ENCODE measurements at places on chromosomes 16 and 17.

- peak; percentile 73 for DNase-seq
Observed at GRCh38 chr16:23134274-23134673, 15.0 kb downstream of the USP31 start.

DNA sequence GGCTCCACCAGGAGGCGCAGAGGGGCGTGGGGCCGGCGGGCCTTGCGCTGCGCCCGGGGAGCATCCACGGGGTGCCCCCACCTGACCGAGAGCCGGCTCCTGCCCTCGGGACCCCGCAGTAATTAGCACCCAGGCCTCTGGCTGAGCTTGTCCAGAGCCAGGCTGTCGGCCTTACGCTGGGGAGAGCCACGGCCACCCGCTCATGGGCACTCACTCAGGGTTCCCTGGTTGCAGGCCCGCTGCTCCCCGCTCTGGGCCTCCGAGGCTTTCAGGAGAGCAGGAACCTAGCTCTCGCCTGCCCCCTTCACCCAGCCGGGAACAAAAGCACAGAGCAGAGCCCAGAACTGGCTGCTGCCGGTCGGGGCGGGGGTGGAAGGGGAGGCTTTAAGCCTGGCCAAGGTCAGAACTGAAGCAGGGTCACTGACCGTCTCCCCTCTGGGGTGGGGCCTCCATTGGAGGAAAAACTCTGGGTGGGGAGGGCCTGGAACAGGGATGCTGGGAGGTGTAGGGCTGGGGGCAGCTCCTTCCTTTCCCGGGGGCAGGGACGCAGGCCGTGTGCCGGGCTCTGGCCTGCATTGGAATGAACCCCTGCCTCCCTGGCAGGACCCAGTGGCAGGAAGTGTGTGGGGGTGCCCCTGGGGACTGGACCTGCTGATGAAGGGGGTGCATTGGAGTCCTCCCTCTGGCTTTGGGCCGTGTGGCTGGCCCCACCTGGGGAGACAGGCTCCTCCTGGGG, 12.3 kb downstream of the GLIS2 start:
- peak; percentile 82 for DNase-seq

- no peak for DNase-seq
Observed at GRCh38 chr16:67419931-67420330, 3.7 kb upstream of the ZDHHC1 start.

- no peak for DNase-seq
Observed at GRCh38 chr16:86122681-86123342, 223.8 kb downstream of the IRF8 start.

- no peak for DNase-seq
Observed at GRCh38 chr17:50906443-50906842, 40.3 kb upstream of the TOB1 start.

DNA sequence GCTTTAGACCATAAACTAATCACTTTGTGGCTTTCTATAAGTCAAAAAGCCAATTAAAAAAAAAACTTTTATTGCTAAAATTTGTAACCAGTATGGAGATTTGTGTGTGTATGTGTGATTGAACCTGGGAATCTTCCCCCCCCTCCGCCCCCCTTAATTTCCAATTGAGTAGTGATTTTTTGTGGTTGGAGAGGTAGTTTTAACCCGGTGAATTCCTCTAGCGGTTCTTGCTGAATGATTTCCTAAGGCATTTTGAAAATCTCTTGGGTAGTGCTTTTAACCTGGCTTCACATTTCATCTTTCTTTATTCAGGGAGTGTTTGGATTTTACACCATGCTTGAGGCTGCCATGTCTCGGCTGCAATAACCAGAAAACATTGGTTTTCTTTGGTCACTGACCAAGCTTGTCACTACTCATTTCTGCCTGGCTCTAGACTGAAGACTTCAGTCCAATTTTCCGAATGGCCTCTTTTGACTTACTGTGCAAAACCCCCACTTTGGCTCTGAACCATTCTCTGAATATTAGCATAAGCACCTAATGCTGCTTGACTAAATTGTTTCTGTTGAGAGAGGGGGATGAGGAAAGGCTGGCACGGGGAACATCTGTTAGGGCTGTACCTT, 35.6 kb downstream of the PRKCA start:
- DNase-seq, result no peak

- peak; percentile 56 for DNase-seq
Observed at GRCh38 chr17:10702574-10702973, 5.2 kb downstream of the ADPRM start.

DNA sequence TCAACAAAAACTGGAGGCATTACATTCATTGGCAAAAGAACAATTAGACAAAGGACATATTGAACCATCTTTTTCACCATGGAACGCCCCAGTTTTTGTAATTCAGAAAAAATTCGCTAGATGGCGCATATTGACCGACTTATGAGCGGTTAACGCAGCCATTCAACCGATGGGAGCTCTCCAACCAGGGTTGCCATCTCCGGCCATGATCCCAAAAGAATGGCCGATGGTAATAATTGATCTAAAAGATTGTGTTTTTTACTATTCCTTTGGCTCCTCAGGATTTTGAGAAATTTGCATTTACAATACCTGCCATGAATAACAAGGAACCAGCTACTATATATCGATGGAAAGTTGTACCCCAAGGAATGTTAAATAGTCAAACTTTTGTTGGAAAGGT, 21.4 kb downstream of the ALOX15B start:
- peak; percentile 81 for DNase-seq

DNA sequence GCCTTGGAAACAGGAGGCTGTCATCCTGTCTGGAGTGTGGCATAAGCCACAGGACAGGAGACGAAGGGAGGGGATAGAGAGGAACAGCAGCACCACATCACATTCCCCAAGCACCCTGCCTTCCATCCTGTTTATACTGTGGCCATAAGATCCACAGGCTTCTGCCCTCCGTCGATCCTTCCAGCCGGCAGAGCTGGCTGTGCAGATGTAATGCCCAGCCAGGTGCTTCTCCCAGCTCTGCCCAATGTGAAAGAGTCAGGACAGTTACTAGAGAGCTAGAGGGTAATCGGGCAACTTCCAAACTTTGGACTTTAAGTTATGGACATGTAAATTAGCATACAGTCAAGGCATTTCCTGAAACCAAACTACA, 368.4 kb downstream of the SOX9 start:
- no peak for DNase-seq

- DNase-seq, result peak; percentile 100
Observed at GRCh38 chr17:59155439-59156177, at the start of gene PRR11. Gene PRR11, plus strand, starts transcription at chr17:59155746. Its CDS starts 14,007 bp downstream, at chr17:59169753.

DNA sequence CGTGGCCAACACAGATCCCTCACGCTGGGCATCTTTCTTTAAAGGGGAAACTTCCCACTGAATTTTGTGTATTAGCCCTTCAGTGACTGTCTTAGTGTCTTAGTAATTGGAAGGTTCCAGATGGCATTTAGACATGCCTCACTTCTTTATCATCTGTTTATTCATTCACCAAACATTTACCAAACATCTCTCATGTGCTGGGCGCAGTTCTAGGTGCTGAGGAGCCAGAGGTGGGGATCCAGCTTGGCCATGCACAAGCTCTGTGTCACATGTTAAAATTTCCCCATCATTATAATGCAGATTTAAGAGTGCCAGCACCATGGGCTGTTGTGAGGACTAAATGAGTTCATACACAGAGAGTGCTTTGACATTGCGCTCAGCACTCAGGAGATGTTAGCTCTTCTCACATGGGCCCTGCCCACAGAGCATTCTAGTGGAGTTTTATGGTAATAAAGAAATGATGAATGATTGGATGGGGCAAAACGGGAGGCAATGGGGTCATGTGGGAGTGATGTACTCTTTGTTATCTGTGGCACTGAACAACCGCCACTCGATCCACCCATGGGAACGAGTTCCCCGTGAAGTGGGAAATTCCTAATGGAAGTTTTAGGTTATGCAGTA, 119.7 kb downstream of the SNX29 start:
- no peak for DNase-seq

- no peak for DNase-seq
Observed at GRCh38 chr16:86200722-86201121, 301.8 kb downstream of the IRF8 start.

GRCh38 chr16:66787427-66787826, 14.0 kb downstream of the TERB1 start:
- DNase-seq, result no peak

- DNase-seq, result no peak
Observed at GRCh38 chr16:85616607-85617321, 3.6 kb downstream of the GSE1 start.

GRCh38 chr17:17499402-17500145, 3.4 kb upstream of the RASD1 start:
- no peak for DNase-seq

GRCh38 chr17:62597920-62598319, 29.6 kb upstream of the MRC2 start:
- peak; percentile 53 for DNase-seq

DNA sequence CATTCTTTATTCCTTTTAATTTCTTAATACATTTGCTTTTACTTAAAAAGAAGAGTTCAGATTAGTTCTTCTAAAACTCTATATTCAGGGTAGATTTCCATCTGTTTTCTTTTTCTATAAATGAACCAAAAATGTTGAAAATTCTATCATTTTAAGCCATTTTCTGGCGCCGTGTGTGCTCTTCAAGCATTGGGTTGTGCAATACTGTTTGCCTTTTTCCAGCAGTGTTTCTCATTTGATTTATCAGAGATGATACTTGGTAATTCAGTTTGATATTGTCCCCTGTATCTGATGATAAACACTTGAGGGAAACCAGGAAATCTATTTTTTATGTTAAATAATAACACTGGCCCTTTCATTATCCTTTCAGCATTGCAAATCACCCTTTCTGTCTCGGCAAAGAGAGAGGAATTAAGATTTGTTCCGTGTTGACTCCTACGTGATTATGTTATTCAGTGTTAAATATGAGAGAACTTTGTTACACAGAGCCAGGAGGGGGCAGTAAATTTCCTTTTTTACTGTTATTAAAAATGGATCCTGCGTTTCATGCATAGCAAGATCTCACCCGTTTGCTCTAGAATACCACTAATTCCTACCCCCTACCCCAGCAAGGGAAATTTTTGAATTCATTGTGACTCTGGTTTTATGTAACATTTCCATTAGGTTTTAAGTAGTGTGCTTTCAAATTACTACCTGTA, 606.9 kb upstream of the RBFOX1 start:
- DNase-seq, result no peak

DNA sequence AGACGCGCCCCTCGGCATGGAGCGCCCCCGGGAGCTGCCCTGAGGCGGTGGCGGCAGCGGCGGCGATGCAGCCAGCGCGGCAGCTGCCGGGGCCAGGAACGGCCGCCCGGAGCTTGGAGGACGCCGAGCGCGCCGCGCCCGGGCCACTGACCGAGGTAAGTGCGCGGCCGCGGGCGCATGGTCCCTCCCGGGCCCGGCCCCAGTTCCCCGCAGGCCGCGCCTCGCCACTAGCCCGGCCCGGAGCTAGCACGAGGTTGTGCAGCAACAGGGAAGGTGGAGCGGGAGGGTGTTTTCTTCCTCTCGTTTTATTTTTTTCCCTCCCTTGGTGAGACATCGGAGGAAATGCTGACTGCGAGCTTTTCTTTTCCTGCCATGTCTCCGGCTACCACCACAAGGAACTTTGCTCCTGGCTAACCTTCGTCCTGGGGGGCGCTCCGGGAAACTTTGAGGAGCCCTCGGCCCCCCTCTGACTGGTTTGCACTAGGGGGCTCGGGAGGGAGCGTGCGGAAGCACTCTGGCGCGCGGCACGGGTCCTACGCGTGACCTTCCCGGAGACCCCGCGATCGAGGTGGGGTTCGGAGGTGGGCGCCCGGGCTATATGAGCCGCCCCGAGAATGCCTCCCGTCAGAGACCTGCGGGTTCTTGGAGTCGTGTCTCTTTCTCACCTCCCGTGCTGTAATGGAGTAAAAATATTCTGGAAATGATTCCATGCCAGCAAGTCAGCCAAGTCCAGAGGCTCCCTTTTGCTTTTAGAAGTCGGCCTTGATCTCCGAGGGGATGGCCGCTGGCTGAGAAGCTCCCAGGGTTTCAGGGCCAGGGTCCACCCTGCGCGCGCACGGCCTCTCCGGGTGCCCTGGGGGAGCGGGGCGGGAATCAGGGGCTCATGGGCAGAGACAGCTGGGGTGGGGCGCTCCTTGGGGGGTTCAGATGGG, 868 bp downstream of the KCNJ12 start:
- DNase-seq, result peak; percentile 16

GRCh38 chr16:54945063-54945462, 14.4 kb downstream of the IRX5 start:
- DNase-seq, result no peak

- no peak for DNase-seq
Observed at GRCh38 chr16:56237451-56237930, 46.2 kb downstream of the GNAO1 start.

- DNase-seq, result no peak
Observed at GRCh38 chr16:84834403-84834772, 14.6 kb downstream of the CRISPLD2 start.

GRCh38 chr16:63372815-63373214, 1336.6 kb upstream of the CDH8 start:
- DNase-seq, result no peak

GRCh38 chr17:73533127-73533526, 111.1 kb downstream of the SDK2 start:
- DNase-seq, result no peak

GRCh38 chr17:59353106-59353854, 21.8 kb downstream of the YPEL2 start:
- DNase-seq, result no peak

DNA sequence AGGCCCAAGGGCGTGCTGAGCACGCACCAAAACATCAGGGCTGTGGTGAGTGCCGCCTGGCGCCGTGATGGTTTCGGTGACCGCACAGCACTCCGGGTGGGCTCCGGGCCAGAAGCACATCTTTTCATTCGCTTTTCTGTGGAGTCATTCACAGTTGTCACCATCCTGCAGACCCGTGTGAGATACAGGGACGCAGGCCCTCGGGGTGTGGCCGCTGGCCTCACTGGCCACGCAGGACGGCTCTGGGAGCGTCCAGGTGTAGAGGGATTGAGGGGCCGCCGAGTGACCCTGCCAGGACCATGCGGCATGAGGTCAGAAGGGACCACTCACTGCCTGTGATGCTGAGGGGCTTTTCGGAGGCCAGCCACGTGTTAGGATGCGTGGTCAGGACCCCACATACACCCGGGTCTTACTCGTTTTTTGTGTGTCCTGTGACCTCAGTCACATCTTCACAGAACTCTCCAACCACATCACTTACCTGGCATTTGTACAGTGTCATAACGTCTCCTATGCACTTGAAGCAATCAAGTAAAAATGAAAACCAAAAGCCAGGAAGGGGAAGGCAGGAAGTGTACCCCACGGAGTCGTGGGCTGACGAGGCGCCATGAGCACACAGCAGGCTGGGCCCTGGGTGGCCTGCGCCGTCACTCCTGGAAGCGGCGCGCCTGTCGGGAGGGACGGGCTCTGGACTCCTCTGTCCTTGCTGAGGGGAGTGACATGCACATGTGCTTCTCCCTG, 7.8 kb downstream of the ACSF3 start:
- DNase-seq, result no peak

DNA sequence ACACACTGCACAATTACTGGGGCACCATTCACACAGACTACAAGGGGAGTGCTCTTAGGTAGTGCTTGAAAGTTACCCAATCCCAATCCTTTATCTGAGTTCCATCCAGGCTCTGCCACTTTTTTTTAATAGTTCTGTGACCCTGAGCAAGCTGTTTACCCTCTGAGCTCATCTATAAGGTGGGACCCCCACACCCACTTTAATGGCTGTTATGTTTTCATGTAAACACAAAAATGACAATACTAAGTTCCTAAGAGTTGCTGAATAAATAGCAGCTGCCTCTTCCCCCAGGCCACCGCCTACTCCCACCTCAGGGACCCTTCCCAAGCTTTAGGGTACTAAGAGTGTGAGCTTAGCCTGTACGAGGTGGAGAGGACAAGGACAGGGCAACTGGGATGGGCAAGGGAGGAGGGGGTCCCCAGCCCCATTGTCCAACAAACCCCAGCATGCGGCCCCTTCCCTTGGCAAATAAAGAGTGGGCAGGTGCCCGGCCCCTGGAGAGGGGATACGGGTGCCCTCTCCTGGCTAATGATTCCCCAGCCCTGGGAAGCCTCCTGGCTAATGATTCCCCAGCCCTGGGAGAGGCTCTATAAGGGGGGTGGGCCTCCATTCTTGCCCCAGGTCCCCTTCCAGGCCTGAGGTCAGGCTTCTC, 14.6 kb downstream of the SLC13A2 start:
- no peak for DNase-seq
